Endothelial cell (in vitro differentiated cells): ENCODE measurements at places on chromosomes 1 and 21.

DNA sequence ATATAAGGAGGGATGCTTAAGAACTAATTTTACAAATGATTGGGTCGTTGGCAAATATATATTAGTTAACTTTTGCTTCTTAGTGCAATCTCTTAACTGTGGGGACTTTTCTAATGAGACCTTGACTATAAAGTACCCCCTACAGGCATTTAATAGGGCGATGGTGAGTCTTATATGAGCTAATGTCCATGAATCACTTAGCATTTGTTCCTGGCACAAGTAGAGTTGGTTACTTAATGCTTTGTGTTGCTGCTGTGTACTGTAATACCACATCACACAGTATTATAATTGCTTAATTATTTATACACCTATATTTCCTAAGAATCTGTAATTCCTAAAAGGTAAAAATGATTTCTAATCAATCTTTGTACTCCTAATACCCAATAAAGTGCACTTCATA is 25.3 kb upstream of the TMCO1 start:
- no peak for DNase-seq

DNA sequence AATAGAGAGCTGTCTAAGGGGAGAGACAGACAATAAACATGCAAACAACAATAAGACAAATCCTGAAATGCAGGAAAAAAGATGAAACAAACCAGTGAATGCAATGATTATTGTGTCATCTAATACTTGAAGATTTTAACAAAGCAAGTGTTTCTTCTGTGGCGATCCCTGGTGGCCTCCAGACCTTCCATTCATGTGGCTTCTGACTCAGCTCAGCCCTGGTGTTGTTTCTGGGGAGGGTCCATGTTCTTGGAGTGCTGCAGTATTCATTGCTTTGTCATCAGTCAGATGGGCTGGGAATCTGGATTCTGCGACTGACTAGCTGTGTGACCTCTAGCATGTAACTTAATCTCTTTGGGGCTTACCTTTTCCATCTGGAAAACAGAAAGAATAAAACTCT is 1.5 kb upstream of the C2CD4D start:
- no peak for DNase-seq

- no peak for DNase-seq
Observed at GRCh38 chr1:68383092-68383491, 66.7 kb downstream of the RPE65 start.

- no peak for DNase-seq
Observed at GRCh38 chr1:192920412-192920811, 111.6 kb downstream of the RGS2 start.

GRCh38 chr1:205317311-205317917 is 4.1 kb downstream of the NUAK2 start:
- no peak for DNase-seq

DNA sequence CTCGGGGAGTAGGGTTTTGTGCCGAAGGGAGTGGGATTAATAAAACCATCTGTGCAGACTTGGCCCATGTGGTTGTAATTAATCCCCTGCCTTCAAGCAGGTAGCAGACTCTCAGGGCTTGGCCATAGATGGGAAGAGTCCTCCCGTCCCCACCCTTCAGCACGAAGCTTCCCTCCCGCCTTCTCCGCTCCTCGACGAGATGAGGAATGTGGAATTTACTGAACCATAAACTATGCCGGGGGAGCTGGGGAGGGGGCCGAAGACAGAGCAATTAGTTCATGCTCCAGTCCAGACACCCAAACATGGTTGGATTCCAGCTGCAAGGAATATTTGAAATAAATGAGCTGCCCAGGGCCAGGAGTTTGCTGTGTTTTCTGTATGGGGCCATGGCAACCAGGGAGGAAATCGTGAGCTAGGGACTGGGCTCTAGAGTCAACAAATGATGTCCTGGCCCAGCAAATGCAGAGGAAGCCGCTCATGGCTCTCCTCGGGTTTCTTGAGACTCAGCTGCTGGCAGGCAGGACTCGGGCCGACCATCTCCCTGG is 78.8 kb downstream of the SPSB1 start:
- DNase-seq = peak; percentile 67

GRCh38 chr1:238642231-238642630 is 744.1 kb upstream of the CHRM3 start:
- no peak for DNase-seq

GRCh38 chr1:196088541-196088940 is 519.7 kb downstream of the KCNT2 start:
- DNase-seq = no peak

GRCh38 chr1:72034827-72035226 is 247.5 kb downstream of the NEGR1 start:
- DNase-seq = no peak

DNA sequence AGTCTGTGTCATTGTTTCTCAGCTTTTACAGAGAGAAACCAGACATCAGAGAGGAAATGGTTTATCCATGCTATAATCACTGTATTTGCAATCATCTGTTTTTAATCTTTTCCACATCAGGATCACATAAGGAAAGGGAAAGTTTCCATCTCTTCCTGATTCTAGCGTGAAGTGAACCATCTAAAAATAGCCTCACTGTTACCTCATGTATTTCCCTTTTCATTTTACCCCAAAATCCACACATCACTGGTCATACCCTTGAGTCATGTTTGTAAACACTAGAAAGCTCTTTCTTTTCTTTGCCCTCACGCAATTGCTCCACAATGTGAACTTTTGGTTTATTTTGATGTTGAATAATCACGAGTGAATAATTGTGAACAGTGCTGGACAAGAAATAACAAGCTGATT is 146.0 kb downstream of the PLA2G4A start:
- no peak for DNase-seq

DNA sequence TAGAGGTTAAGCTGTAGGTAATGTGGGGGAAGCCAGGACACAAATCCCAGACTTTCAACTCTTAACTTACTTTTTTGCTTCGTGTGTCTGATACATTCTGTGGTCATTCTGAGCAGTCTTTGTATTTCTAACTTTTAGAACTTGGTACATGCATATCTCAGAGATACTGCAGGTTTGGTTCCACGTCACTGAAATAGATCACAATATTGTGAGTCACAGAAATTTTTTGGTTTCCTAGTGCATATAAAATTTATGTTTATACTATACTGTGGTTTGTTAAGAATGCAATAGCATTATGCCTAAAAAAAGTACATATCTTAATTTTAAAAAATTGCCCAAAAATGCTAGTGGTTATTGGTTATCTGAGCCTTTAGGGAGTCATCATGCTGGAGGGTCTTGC is 3.2 kb downstream of the URB2 start:
- no peak for DNase-seq

GRCh38 chr1:152622803-152623202 is at the start of gene LCE3A:
Gene LCE3A (minus strand): TSS chr1:152623103. CDS start chr1:152623103, 0 bp downstream.
- no peak for DNase-seq

DNA sequence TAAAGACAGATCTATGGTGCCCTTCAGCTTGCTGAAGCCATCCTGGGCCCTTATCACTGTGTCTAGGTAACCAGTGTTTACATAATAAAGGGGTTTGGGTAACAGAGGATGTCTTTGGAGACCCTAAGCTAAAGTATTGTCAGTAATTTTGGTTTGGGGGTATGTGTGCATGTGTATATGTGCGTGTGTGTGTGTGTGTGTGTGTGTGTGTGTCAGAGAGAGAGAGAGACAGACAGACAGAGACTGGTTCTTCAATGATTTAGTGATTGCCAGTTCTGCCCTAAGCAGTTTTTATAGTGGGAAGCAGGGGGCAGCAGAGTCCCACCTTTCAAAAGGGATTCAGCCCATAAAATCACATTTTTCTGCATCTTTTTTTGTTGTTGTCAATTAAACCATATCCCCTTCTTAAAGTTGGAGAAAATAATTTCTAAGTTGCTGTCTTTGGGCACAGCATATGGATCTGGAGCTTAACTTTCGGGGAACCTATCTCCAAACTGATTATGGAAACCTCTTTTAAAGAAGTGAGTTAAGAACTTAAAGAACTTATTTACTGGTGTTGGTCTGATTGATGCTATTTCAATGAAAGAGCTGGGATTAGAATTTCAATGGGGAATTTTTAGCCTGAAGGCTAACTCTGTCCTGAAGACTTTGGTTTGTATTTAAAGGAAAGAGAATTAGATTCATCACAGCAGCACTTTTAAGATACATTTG is 51.1 kb downstream of the ZNF326 start:
- peak; percentile 45 for DNase-seq
